ENCODE measurements at places on chromosomes 6 and 20.

- no peak for DNase-seq
These were observed 104.5 kb downstream of the ADAT2 start for GRCh38 chr6:143346004-143346403.

DNA sequence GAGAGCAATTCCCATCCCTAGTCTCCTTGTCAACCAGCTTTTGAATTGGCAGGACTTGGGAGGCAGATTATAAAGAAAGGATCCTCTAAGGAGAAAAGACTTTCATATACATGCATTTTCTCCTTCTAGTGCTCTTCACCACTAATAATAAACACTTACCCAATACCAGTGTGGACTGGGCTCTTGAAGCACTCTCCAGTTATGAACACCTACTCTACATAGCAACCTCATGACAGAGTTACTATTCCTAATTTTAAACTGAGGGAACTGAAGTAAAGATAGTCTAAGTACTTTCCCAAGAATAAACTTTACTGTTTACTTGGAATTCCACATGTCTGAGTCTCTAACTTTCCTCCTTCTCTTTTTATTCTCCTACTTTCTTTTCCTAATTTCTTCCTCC lies 4.8 kb downstream of the COL9A1 start:
- DNase-seq: no peak

- DNase-seq: no peak
These were observed 5.0 kb downstream of the CEBPB start for GRCh38 chr20:50195524-50196120.

GRCh38 chr6:19590501-19591131 lies 246.6 kb upstream of the ID4 start:
- DNase-seq: no peak

GRCh38 chr6:48067886-48068277 lies 43.1 kb downstream of the PTCHD4 start:
- no peak for DNase-seq

DNA sequence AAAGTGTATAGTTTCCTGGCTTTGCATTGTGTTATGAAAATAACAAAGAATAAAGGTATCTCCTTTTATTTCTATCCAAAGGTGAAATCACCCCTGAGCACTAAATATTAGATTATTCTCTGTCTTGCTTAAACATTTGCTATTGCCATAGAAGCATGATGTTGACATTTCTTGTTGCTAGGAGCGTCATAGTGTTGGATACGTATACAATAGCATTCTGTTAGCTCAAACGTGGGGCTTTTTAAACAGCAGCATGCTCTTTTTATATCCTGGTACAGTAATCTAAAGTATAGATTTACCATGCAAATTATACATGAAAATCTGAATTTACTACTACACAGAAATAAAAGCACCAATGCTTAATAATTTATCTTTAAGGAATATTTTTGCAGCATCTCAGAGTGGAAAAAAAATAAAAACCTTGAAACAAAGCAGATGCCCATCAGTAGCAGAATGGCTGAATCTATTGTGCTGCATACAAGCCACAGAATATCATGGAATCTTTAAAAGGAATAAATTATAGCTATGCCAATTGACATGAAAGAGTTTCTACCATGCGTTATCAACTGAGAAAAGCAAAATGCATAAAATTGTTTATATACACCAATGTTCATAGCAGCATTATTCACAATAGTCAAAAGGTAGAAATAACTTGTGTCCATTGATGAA lies 9.6 kb upstream of the HSF2 start:
- DNase-seq: no peak

DNA sequence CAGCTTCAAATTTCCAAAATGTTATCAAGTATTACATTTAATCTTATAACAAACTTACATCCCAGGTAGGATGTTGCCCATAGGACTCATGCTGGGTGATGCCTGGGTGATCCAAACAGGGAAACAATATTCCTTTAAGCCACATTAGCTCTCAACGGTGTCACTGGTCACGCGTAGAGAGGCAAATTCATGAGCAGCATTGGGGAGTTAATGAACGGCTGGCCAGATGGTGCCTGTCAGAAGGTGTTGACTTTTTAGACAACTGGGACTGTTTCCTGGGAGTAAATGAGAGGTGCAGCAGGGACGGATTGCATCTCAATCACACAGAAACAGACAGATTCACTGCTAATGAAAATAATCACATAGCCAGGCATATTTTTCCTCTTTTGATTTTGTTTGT lies 83.3 kb upstream of the ID4 start:
- DNase-seq: no peak

DNA sequence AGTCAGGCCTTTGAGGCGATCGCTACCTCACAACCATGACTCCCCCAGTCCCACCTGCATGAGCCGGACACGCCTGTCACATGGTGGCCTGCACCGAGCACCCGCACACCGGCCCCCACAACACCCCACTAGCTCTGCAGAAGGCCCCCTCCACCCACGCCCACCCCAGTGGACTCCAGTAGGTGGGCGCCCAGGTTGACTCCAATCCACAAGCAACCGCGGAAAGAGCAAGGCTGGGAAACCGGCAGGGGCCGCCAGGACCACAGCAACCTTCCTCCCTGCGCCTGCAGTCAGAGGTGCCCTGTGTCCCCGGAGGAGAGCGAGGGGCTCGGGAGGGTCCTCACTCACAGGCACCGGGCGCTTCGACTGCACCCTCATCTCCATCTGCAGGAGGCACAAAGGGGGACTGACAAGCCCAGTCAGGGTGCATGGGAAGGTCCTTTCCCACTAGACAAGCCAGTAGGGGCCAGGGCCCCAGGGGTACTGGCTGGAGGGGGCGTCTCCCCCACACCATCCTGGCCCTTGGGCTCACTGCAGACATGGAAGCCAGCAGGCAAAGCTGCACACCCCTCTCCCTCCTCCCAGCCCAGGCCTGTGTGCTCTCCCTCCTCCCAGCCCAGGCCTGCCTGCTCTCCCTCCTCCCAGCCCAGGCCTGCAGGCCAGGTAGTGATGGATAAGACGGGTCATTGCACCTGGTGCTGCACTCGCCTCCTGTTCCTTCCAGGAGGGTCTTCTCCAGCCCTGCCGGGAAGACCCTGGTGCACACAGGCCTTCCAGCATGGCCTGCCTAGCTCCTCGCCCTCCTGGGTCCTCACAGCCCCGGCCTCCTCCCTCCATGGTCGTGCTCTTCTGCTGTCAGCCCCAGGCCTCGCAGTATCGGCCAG lies 137.2 kb downstream of the DLL1 start:
- DNase-seq: no peak

DNA sequence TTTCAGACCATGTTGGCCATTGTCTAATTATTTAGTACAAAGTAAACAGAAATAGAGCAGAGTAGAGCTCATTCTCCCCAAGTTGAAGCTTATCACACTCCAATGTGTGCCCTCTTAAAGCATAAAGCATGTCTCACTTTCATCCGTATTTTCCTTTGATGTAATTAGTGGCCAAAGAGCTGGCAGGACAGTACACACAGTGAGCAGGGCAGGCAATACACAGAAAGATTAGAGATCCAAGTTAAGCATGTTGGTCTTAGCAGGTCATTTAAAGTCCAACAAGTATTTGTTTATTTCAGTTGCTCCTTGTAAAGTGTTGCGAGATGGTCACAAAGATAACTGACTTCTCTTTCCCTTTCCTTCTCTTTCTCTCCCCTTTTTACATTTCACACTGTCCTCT lies 47.2 kb downstream of the RFX6 start:
- no peak for DNase-seq

DNA sequence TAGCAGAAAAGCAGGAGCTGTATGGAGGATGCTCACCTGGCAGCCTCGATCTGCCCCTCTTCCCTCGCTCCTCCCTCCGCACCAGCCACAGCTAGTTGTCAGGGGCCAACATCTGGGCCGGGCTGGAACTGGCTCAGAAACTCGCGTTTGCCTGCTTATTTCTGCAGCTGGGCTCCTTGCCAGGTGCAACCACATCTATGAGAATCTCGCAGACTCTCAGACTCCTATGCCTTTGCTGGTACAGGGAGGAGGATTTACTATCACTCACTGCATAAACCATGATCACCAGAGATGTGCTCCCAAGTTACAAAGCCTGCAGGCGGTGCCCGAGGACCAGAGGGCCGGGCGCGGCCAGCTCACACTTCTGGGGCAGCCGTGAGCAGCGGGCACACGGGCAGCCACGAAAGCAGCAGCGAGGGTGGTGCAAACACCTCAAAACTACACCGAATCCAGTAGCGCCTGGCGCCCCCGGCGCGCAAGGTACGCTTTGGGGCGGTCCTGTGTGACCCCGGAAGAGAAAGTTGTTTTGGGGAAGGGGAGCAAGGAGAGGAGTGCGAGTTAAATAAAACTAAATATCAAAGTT lies 577 bp upstream of the LRRC1 start:
- DNase-seq: peak; percentile 53

DNA sequence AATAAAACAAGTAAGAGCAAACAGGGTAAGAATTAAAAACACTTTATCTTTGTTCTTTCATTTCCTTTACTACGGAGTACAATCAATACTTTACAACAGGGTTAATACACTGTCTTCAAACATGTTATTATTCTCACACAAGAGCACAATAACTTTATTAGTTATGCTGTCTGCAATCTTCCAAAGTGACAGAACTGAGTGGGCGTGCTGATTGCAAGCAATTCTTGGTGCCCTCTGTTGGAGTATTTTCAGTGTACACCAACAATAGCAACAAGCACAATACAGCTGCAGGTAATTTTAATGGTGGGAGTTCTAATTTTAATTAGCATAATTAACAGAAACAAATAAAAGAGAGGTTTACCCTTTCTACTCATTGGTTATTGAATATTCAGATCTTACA lies 33.9 kb upstream of the PTPRK start:
- DNase-seq: no peak

DNA sequence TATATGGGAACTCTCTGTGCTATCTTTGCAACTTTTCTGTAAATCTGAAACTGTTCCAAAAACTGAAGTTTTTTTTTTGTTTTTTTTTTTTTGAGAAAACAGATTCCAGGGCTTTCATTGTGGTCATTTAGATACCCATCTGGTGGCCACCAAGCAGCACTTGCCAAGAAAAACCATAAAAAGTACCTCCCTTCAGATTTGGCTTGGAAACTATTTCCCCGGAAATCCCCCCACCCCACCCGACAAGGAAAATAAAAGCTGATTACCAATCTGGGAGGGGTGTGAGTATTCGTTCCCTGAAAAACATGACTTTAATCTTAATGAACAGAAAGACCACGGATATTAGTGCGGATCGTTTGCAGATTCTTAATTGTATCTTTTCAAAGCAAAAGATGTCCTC lies 1.9 kb downstream of the NFATC2 start:
- no peak for DNase-seq

DNA sequence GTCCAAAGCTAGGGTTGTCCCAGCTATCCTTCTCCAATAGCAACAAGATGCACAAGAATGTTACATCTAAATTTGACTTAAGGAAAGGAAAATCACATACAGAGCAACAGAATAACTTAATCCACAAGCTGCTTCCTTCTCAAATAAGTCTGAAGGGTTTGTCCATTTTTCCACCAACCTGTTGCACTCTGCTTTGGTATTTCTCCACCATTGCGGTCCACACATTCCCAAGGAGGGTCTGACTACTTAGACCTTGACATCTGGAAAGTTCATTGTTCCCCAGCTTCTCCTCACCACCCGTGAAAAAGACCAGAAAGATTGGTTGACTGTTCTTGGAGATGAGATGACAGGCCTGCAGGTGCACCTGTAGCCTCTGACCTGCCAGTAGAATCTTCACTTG lies 72.5 kb downstream of the PDSS2 start:
- DNase-seq: no peak

- DNase-seq: no peak
These were observed 395.4 kb downstream of the SAMD5 start for GRCh38 chr6:147903931-147904330.

DNA sequence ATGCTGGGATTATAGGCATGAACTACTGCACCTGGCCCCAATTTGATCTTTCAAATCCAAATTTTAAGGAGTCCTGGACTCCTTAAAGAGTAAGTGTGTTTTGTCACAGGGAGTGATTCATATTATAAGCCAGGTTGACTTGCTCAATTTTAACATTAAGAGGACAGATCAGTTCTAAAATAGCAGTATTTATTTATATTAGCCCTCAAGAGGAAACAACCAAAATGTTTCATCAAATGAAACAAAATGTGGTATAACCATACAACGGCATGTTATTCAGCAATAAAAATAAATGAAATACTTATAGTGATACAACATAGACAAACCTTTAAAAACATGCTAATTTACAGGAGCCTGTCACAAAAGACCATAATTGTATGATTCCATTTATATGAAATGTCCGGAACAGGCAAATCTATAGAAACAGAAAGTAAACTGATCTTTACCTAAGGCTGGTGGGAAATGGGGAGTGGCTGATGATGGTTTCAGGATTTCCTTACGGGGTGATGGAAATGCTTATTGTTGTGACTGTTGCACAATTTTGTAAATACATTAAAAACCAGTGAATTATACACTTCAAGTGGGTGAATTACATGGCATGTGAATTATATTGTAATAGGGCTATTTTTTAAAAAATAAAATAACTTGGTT lies 637.4 kb downstream of the MMUT start:
- DNase-seq: no peak

DNA sequence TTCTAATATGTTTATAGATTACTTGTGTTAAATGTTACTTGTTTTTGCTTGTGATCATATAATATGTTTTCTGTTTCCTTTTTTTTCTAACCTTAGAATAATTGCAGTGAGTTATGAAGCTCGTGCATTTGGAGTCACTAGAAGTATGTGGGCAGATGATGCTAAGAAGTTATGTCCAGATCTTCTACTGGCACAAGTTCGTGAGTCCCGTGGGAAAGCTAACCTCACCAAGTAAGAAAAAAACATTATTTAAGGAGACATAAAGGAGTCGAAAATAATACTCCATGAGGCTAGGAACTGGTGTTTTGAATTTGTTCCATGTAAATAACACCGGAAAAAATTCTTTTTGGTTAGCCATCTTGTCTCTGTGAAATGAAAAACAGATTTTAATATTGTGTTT lies 6.9 kb downstream of the POLH start:
- DNase-seq: no peak

- DNase-seq: no peak
These were observed 238.7 kb upstream of the SOX4 start for GRCh38 chr6:21354805-21355238.

- no peak for DNase-seq
These were observed 18.0 kb upstream of the BRPF3 start for GRCh38 chr6:36178544-36178943.

GRCh38 chr6:160995271-160995670 lies 3.7 kb downstream of the MAP3K4 start:
- no peak for DNase-seq

Measured in naive thymus-derived CD8-positive, alpha-beta T cell (primary cell).